KG1 (cell line): ENCODE measurements at places on chromosomes 7 and 10.

DNA sequence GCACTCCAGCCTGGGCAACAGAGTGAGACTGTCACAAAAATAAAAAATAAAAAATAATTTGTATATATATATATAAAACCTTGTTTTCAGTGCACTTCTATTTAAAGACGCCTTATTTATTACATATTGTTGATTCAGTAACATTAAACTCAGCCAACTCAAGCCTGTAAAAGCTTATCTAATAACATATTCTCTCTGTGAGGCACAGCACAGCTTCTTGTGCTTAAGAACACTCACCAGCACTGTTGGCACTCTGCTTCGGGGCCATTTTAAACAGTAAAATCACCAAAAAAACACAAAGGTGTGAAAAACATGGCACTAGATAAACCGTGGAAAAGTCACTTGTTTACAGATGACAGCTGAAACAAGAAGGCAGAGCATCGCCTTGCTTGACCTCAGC is 89.0 kb upstream of the C10orf90 start:
- no peak for DNase-seq

GRCh38 chr7:81704595-81704994 is 65.3 kb downstream of the HGF start:
- no peak for DNase-seq

GRCh38 chr10:133085251-133086125 is 2.2 kb upstream of the ADGRA1 start:
- DNase-seq = no peak

DNA sequence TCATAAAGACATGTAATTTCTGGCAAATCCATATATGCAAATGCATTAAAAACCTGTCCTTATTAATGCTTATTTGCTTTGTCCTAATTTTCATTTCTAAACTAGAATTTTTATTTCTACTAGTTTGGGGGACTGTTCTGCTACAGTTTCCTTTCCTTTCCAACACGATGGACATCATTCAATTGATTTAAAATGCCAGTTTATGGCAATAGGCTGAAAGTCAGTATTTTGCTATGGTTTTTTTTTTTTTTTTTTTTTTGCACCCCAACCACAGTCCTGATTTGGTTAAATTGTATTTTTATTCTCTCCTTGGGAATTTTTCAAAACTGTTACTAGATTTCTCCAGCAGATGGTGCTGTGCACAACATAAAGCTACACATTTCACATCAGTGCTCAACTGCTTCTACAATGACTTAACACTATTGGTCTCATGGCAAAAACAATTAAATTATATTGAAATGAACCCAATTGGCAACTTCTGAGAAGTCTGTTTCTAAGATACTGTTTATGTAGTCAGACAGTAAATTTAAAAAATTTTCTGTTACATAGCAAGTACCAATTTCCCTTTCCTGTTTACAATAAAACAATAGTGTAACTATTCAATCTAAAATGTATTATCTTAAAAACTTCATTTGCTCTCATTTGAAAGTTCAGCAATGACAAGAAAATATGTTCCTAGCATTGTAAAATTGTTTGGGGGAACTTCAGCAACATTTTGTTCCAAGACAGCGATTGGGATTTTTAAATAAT is 193.8 kb upstream of the CCDC6 start:
- no peak for DNase-seq

- no peak for DNase-seq
These were observed 11.4 kb downstream of the DLD start for GRCh38 chr7:107902381-107902780.

GRCh38 chr10:36091007-36091406 is 448.9 kb upstream of the FZD8 start:
- DNase-seq = no peak
